LoVo (cell line): ENCODE measurements at places on chromosomes 4 and X.

DNA sequence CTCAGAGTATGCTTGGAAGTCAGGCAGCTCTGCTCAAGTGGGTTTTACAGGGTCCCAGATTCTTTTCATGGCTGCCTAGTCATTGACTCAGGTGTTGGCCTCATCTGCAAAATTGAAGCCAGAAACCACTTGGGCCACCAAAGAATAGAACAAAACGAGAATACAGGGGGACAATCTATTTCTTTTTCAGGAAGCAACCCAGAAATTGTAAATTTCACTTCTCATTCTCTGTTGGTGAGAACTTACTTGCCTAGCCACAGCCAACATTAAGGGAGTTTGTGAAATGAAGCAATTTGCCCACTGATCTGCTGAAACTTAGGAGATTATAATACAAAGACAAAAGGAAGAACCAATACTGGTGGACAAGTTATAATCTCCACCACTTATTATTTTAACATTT, 8.6 kb upstream of the TKTL2 start:
- DNase-seq: no peak

DNA sequence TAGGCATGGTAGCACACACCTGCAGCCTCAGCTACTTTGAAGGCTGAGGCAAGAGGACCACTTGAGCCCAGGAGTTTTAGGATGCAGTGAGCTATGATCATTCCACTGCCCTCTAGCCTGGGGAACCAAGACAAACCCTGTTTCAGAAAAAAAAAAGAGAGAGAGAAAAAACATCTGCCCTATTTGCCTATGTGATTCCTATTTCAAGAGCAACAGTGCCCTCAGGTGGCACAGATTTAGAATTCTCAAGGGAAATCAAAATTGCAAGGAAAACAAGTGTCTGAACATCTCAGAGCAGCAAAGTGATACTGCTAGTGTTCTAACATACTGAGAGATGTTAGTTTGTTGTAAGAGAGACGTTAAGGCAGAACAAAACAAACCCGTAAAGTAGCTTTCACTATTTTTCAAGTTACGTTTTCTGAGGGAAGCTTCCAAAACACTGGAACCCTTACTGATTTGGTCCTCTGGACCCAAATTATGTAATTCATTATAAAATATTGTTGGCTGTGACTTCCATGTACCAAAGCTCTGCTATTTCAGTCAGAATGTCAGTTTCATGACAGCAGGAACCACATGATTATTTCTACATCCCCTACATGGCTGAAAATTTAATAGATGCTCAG, 7.9 kb downstream of the BDH2 start:
- DNase-seq: peak; percentile 59

DNA sequence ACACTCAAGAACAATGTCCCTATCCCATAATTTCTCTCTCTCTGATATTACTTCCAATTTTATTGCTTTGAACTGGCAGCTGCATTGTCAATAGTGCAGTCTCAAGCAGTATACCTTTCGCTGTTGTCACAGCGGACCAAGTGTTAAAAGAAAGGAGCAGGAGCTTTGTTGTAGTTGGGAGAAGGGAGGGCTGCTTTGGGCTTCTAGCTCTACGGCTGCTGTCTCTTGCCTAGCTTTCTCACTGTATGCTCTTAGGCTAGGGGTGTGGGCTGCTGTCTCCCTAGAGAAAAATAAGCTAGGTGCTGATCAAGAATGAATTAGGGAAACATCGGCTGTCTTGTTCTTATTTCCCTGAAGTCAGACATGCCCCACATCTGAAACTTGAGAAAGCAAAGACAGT, 52.5 kb downstream of the TRPC5OS start:
- no peak for DNase-seq

GRCh38 chr4:186228514-186228894, 1.2 kb downstream of the KLKB1 start:
- no peak for DNase-seq

DNA sequence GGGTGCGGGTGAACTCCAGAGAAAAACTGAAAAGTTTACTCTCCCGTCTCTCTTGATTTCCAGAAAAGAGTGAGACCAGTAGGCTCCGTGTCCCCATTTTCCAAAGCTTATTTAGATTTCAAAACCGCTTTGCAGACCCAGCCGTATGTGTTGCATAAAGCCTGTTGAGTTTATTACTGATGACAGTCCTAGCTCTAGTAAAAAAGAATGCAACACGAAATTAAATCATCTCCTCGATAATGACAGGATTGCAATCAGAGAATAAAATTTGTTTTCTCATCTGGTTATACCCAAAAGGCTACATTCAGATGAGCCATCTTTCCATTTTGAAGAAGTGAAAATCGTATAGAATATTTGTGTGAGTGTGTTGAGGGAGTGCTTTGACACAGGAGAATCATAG, 16.1 kb upstream of the VCX3A start:
- no peak for DNase-seq

DNA sequence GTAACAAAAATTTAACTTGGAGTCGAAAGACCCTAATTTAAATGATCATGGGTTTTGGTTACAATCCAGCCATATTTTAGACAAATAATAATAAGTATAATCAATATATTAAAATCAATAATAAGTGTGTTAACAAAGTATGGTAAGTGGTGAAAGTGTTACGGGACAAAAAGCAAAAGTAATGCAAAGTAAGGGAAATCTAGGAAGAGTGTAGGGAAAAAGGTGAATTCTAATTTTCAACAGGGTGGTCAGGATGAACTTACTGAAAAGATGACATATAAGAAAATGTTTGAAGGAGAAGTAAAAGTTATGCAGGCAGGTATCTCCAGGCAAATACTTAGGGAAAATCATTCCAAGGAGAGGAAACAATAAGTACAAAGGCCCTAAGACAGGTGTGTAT, 32.3 kb downstream of the STX18 start:
- DNase-seq: no peak

DNA sequence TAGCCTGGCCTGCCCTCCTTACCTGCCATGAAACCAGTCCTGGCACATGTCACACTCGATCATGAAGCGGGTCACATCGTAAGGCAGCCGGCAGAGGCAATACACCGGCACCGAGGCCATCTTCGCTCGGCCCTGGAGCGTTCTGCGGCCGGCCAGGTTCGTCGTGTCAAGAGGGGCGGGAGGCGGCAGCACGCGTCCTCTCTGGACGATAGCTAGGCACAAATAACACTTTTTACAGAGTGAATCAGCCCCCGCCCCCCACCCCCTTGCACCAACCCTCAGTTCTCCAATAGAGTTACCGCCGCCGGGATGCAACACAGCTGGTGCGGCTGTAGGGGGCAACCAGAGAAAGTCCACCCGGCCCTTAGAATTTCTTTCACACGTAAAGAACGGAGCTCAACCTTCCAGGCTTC, 1.7 kb downstream of the PHF8 start:
- DNase-seq: peak; percentile 34

DNA sequence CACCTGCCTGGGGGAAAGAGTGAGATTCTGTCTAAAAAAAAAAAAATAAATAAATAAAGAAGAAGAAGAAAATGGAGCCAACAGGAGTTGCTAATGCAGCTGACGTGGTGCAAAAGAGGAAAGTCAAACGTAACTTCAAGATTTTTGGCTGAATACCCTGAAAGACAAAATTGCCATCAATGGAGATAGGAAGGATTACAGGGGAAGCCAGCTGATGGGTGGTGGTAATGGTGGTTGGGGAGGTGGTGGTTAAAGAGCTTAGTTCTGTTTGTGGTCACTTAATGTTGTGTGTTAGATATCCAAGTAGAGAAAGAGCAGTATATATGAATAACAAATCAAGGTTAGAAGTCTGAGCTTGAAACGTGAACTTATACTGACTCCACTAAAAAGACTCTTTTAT, 225.4 kb downstream of the ARHGAP24 start:
- DNase-seq: no peak
